ENCODE measurements at places on chromosomes 2 and 18. TPM values are rescaled to one million over a fixed set of nuclear protein-coding genes. Genes with fewer than 3 reads are reported as not detected.

SNRNP27 gene
- 45.1 TPM for total RNA-seq

PDCD1 gene
- total RNA-seq, result 0.39 TPM

DNA sequence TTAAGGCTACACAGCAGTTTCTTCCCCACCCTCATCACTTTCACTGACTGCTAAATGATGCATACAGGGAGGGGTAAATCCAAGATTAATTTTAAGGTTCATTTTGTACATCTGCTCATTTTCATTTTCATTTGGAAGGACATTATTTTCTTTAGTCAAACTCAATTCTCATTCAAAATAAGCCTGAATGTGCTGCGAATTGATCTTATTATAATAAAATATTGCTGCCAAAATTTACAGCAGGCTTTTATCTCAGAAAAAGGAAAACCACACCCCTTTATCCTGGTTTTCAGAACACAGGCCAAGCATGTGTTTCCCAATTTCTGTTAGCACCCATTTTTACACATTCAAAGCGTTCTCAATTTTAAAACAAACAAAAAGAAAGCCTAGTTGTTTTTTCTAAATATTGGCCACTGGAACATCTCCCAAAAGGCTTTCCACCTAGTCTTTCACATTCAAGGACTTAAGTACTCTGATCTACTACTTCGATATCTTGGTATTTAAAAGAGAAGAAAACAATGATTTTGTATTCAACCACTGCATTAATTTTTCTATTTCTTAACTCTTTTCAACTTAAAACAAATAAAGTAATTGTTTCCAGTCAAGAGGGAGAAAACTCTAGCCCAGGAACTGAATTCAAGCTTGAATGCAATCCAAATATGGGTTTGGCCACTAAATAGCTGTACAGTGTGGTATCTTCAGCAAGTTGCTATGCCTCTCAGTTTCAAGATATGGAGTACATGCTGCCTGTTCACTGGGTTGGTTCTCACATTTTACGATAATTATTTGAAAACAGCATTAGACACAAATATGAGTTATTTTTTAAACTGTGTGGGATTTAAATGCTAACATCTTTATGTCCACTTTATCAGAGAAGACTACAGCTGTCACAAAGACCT, 52.5 kb downstream of the CDH2 start:
- H3K27me3 ChIP-seq, result no peaks in the 10 kb centered on the region
- no peaks in the 10 kb centered on the region for H3K36me3 ChIP-seq
- DNase-seq, result no peak
- H3K4me3 ChIP-seq, result no peak overlapping the region
- H3K27ac ChIP-seq, result no peak overlapping the region
- H3K4me1 ChIP-seq, result peaks cover 4% of the 10 kb centered on the region

- no peaks in the 10 kb centered on the region for H3K4me1 ChIP-seq
- no peaks in the 10 kb centered on the region for H3K36me3 ChIP-seq
- no peak for DNase-seq
- H3K27ac ChIP-seq, result no peak overlapping the region
- H3K27me3 ChIP-seq, result no peaks in the 10 kb centered on the region
These were observed 68.8 kb downstream of the UNC80 start for GRCh38 chr2:209840434-209840833.

GRCh38 chr2:36044411-36044810, 311.2 kb upstream of the CRIM1 start:
- no peaks in the 10 kb centered on the region for H3K36me3 ChIP-seq
- H3K4me3 ChIP-seq, result no peak overlapping the region
- H3K27me3 ChIP-seq, result no peaks in the 10 kb centered on the region
- no peaks in the 10 kb centered on the region for H3K4me1 ChIP-seq
- no peak for DNase-seq

DNA sequence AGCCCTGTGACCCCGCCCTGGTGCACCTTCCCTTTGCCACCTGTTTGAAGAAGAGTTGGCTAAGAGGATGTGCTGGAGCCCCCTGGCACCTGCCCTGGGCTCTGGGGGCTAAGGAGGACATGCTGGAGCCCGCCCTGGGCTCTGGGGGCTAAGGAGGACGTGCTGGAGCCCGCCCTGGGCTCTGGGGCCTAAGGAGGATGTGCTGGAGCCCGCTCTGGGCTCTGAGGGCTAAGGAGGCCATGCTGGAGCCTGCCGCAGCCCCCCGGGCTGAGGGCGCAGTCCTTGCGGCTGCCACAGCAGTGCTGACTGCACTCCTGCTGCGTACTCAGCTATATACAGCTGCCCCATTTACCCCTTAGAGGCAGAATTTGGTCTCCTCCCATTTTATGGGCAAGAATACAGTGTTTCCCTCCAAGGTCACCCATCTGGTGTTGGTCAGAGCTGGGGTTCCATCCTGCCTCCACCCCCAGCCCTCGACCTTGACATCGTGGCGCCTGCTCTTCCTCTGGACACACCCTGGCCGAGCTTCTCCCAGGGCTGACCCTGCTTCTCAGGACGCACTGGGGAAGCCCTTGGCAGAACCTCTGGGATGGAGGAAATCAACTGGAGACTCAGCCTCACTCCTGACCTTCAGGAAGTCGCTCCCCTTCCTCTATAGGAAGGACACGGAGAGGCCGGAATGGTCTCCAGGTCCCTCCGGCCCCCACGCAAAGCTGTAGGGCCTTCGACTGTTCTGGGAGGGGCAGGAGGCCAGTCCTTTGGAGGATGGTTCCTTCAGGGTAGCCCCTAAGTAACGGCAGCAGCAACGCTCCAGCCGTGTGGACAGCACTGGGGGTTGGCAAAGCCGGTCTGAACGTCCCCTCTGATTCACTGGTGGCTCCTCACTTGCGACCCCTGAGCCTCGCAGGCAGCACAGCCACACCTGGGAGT, 65.0 kb upstream of the HPCAL1 start:
- no peaks in the 10 kb centered on the region for H3K36me3 ChIP-seq
- no peaks in the 10 kb centered on the region for H3K27me3 ChIP-seq
- H3K4me3 ChIP-seq, result no peak overlapping the region
- no peaks in the 10 kb centered on the region for H3K4me1 ChIP-seq
